ENCODE measurements at places on chromosomes 3 and 15.

DNA sequence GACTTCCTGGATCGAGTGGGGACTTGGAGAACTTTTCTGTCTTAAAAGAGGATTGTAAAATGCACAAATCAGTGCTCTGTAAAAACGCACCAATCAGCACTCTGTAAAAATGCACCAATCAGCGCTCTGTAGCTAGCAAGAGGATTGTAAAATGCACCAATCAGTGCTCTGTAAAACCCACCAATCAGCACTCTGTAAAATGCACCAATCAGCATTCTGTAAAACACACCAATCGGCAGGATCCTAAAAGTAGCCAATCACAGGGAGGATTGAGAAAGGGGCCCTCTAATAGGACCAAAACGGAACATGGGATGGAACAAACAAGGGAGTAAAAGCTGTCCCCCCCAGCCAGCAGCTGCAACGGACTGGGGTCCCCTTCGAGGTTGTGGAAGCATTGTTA, 587.4 kb upstream of the ALCAM start:
- no peak for DNase-seq

- DNase-seq = no peak
Measured at GRCh38 chr3:138682648-138683047, 74.1 kb downstream of the FAIM start.

DNA sequence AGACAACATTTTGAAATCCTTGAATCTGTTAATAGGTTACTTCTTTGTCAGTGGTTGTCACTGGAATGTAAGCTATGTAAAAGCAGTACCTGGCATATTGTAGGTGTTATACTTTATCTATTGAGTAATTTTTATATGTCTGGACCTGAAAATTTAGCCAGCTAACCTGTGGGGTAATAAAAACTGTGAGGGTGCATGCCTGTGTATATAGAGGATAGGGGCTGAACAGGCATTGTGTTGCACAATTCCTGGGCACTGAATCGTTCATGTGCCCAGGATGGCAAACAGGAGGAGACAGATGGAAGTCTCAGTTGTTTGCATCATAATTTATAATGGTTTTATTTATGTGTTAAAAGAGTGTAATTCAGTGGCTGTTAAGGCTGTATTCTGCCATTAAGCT, 67.1 kb downstream of the ARMC8 start:
- DNase-seq = no peak

- peak; percentile 6 for DNase-seq
Measured at GRCh38 chr3:117486719-117487716, 777.4 kb downstream of the TUSC7 start.
